Stimulated activated CD4-positive, alpha-beta T cell treated with anti-CD3 and anti-CD28 coated beads, TNF-alpha, amount 100 ng/mL, for 4 hours (primary cell): ENCODE measurements at places on chromosomes 3 and 15.

- no peak for DNase-seq
Measured at GRCh38 chr3:120688121-120688520, 6.1 kb upstream of the HGD start.

DNA sequence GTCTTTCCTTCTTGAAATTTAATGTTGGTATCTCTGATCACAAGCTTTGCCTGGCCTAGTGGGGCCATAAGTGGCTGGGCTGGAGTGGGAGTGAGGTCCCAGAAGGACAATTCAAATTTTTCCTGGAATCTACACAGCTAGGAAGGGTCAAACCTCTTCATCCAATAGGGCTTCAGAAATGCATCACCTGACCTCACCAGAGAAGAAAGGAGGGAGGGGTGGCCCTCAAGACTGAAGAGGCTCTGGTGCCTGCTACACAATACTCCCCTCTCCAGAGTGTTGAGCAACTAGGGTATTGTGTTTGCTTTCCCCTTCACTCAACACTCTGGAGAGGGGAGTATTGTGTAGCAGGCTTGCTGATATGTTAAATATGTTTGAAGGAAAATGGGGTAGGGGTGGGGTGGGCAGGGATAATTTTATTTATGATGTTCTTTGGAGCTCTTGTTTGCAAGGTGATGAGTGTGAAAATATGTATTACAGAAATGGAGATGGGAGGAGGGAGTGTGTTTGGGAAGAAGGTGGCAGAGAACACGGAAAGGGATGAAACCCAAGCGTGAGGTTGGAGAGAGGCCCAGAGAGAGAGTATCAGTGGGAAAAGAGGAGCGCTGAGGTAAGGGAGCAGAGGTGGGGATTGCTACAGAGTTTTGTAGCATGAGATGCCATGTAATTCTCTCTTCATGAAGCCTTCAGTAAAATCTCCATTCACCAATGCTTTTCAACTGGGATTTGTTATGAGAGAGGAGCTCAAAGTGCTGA is 5.7 kb upstream of the KLHL24 start:
- DNase-seq: no peak

GRCh38 chr15:39944726-39945125 is 10.8 kb downstream of the EIF2AK4 start:
- DNase-seq: no peak

- no peak for DNase-seq
Measured at GRCh38 chr15:86159468-86159867, 79.8 kb downstream of the AGBL1 start.

GRCh38 chr3:16151109-16151508 is 23.4 kb upstream of the GALNT15 start:
- no peak for DNase-seq

DNA sequence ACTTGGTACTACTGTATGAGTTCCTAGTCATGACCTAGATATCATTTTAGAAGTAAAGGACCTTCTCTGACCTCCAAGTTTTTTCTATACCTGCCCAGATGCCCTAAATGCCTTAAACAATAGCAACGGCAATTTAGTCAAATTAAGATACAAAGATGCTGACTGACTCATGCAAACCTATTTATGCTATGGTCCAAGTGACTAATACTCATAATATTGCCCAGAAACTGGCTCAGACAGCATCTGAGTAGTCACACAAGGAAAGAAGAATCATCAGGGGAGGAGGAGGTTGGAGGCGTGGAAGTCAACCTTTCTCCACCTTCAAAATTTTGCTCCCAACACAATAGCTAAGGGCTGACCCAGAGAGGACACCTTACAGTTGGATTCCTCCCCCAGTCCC is 6.8 kb downstream of the FYCO1 start:
- no peak for DNase-seq
